ENCODE measurements at places on chromosomes 13 and 19.

DNA sequence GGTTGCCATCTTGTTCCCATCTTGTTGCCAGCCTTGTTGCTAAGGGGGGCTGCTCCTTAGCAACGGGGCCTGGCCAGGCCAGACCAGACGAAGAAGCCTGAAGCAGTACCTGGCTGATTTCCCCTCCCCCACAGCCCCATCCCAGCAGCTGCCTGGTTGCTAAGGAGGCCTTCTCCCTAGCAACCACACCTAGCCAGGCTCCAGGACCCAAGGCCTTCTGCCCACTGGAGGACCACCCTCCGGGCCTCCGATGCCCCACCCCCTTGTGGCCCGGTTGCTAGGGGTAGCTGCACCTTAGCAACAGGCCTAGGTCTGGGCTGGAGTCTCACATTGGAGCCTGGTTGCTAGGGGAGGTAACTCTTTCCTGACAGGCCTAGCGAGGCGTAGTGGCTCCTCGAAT, 3.9 kb downstream of the PRRG2 start:
- DNase-seq, result no peak

DNA sequence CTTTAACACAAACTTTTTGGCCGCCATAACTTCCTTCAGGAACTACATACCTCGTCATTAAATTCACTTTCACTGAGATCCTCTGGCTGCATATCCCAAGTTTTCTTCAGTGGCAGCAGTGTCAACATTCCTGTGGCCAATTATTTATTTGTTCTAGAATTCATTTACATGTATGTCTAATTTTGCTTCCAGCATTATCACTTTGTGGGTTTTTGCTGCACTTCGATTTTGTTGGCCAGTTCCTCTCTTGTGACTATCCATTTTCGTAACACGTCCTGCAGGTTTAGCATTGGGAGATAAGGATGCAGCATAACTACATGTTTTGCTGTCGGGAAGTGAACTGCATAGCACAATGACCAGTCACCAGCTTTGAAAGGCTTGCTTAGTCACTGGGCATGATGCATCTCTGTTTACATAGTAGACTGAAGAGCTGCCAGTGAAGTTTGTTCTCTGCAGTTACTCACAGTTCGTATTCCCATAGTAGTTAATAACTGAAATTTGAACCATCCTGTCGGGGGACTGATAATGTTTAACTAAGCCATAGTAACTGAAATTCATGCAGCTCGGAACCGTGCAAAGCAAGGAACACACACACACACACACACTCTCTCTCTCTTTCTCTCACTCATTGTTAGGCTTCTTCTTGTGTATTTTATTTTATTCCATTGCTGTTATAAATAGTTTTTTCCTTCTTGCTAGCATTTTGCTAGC, 28.3 kb downstream of the ZNF507 start:
- DNase-seq, result peak; percentile 99

DNA sequence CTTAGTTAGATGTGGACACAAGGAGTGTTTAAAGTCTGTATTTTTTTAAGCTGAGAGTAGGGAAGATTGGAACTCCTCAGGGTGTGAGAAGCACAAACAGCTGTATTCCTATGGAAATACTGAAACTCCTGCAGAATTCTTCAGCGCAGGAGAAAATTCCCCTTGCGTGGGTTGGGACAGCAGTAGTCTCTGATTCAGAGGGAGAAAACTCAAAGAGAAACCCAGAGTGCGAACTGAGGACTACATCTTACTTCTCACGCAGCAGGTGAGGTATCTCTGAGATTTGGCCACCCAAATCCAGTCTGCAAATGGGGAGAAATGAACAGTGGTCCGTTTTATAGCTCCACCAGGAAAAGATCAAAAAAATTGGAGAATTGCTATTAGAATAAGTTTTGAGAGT, 60.9 kb downstream of the FRY start:
- DNase-seq, result no peak

DNA sequence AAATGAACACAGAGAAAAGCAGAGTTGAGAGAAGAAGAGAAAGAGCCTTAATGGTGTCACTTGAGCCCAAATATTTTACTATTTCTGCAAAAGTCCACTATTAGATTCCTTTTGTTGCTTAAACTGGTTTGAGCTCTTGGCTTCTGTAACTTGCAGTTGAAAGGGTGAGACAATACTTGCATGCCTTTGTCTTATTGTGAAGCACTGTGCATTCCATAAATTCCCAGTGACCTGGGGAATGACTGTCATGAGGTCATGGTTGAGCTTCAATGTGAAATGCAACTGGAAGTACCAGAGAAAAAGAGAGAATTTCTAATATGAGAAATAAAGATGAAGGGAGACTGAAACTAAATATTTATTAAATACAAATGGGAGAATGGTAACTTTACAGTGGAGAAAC, 310.9 kb downstream of the TDRD3 start:
- no peak for DNase-seq

DNA sequence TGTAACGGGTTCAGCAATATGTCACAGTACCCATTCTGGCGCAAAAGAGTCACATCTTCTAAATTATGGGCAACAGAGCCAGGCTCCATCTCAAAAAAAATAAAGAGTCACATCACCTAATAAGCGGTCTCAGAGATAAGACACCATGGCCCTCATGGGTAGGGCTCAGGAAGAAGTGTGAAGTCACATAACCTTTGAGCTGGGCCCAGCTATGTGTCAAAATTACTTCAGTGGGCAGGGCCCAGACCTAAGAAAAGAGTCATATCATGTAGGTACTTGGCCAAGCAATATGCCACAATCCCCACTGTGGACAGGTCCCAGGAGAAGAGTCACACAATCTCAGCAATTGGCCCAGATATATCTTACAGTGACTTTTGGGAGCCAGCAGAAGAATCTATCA, 11.4 kb upstream of the ZNF91 start:
- DNase-seq, result no peak

GRCh38 chr19:8608941-8609278, 1.6 kb downstream of the ADAMTS10 start:
- no peak for DNase-seq

DNA sequence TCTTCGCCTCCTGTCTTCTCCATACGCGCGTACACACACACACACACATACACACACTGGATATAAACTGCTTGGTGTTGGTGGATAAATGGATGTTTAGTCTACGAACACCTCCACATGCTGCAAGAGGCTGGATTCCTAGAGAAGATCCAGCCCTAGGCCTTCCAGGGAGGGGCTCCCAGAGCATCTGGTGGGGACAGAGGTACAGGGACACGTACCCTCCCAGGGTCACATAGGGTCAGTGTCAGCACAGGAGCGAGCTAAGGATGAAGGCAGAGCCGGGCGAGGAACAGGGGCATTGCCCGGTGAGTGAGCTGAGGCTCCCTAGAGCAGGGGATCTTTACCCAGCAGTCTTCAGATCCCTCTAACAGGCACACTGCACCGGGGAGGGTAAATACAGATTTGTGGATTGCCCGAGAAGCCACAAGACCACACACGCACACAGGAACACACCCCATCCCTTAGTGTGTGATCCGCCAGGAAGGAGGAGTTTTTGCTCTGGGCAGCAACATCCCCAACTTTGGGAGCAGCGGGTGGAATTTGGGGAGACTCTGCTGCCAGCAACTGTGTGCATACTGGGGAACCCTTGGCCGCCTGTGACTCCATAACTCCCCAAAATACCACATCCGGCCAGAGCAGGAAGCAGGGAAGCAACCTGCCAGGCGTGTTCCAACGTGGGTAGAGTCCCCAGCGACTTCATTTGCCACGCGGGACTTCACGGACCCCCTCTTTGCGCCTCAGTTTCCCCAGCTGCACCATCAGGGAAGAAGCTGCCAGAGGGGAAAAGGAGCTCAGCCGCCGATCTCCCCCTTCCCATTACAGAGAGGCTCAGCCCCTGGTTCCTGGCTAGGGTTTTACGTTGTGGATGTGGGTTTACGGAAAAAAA, 5.8 kb upstream of the TLE2 start:
- peak; percentile 41 for DNase-seq

GRCh38 chr19:47186446-47187334, 44.3 kb downstream of the BBC3 start:
- no peak for DNase-seq

DNA sequence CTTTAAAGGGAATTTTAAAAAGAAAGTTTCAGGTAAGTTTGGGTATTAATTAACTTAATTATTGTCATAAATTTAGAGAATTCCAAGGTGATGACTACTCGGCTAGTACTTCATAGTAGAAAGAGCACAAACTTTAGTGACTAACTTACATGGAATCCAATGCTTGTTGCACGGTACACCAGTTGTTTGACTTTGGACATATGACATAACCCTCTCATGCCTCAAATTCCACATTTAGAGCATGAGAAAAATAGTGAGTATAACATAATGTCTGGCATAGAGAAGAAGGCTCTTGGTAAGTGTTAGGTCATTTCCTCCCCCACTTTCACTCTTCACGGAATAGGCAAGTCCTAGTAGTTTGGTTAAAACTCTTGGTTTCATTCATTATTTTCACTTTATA, 1249.4 kb upstream of the SLC10A2 start:
- DNase-seq, result peak; percentile 16

GRCh38 chr13:36131222-36131930, at the start of gene DCLK1:
Gene DCLK1, minus strand, starts transcription at chr13:36131382.
- no peak for DNase-seq

DNA sequence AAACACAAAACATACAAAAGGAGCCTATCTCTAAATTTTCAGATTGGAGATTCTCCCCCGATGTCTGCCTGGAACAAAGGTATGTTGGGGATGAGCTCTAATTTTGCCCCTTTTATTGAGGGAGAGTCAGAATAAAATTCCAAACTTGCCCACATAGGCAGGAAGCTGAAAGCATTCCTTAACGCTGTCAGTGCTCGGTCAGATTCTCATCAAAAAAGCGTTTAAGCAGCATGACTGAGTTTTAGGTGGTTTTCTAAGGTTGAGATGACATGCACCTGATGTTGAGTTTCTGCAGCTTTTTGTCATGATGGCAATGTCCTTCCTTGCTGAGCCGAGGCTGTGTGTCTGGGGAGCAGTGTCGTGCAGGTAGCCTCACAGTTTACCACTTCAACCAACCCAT, 48.4 kb upstream of the MEDAG start:
- no peak for DNase-seq

- DNase-seq, result no peak
Measured at GRCh38 chr19:55491546-55492360, 3.5 kb downstream of the SSC5D start.

GRCh38 chr13:42106998-42107397, 58.5 kb downstream of the DGKH start:
- no peak for DNase-seq

- no peak for DNase-seq
Measured at GRCh38 chr19:18672606-18673337, 10.7 kb upstream of the CRTC1 start.

GRCh38 chr19:21587117-21587461, 81.7 kb downstream of the ZNF429 start:
- DNase-seq, result no peak

GRCh38 chr19:48719263-48720171, at the start of gene MAMSTR:
Gene MAMSTR, minus strand, starts transcription at chr19:48719725. Its CDS starts 694 bp downstream, at chr19:48719031.
- no peak for DNase-seq

GRCh38 chr13:74705438-74705837, 571.2 kb upstream of the KLF12 start:
- no peak for DNase-seq

- DNase-seq, result no peak
Measured at GRCh38 chr19:51368366-51369282, at the start of gene CLDND2. Gene CLDND2, minus strand, starts transcription at chr19:51369003. Its CDS starts 426 bp downstream, at chr19:51368577.

- DNase-seq, result no peak
Measured at GRCh38 chr19:1082928-1083816, 12.0 kb downstream of the POLR2E start.

DNA sequence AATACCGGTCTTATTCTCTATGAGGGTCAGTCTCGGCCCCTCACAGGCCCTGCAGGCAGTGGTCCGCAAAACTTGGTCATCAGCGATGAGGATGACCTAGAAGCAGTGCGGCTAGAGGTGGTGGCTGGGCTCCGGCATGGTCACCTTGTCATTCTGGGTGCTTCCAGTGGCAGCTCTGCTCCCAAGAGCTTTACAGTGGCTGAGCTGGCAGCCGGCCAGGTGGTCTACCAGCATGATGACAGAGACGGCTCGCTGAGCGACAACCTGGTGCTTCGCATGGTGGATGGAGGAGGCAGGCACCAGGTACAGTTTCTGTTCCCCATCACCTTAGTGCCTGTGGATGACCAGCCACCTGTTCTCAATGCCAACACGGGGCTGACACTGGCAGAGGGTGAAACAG, 1.8 kb downstream of the FREM2 start:
- no peak for DNase-seq

DNA sequence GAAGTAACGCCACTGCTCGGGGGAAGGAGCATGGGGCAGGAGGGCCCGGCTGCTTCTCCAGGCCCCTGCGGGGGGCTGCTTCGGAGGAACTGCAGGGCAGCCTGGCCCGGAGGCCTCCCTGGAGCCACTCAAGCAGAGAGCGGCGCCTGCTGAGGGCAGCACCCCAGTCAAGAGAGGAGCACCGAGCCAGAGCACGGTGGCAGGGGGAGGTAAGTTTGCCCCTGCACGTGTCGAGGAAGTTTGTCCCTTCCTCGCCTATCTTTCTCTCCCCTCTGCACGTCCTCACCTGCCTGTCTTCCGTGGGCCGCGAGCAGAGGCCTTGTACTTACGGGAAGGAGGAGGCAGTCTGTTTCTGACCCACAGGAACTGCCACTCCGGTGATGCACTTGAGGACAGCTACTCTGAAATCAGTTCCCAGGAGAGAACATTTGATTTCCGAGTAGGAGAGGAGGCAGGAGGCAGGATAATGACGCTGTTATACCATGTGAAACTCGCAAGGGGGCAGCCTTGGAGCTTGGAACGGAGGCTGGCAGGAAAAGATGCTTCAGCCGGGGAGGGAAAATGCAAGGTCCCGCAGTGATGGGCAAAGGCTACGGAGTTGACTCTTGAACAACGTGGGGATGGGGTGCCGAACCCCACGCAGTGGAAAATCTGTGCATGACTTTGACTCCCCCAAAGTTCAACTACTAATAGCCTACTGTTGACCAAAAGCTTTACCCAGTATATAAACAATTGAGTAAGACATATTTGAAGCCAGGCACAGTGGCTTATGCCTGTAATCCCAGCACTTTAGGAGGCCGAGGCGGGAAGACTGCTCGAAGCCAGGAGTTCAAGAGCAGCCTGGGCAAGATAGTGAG, 5.0 kb downstream of the FFAR1 start:
- DNase-seq, result peak; percentile 51

- peak; percentile 84 for DNase-seq
Measured at GRCh38 chr13:45325806-45326205, 15.2 kb downstream of the TPT1 start.

- DNase-seq, result no peak
Measured at GRCh38 chr19:821231-821824, 427 bp downstream of the PLPPR3 start.

GRCh38 chr13:25886438-25887214, 165.2 kb downstream of the SHISA2 start:
- no peak for DNase-seq

GRCh38 chr13:80496721-80497397, 155.9 kb upstream of the SPRY2 start:
- no peak for DNase-seq

Measured in HFFc6 (cell line).